ENCODE measurements at places on chromosomes 5 and 9.
A peak's percentile ranks its signal among the peaks of the same experiment; 100 is the strongest.

GRCh38 chr9:33202552-33203201 is 35.5 kb upstream of the B4GALT1 start:
- DNase-seq = no peak

GRCh38 chr5:15763754-15764153 is 263.8 kb downstream of the FBXL7 start:
- peak; percentile 81 for DNase-seq

- no peak for DNase-seq
Measured at GRCh38 chr5:114789773-114790402, 379.8 kb downstream of the TRIM36 start.

GRCh38 chr5:168734620-168735300 is 155.6 kb upstream of the PANK3 start:
- no peak for DNase-seq

DNA sequence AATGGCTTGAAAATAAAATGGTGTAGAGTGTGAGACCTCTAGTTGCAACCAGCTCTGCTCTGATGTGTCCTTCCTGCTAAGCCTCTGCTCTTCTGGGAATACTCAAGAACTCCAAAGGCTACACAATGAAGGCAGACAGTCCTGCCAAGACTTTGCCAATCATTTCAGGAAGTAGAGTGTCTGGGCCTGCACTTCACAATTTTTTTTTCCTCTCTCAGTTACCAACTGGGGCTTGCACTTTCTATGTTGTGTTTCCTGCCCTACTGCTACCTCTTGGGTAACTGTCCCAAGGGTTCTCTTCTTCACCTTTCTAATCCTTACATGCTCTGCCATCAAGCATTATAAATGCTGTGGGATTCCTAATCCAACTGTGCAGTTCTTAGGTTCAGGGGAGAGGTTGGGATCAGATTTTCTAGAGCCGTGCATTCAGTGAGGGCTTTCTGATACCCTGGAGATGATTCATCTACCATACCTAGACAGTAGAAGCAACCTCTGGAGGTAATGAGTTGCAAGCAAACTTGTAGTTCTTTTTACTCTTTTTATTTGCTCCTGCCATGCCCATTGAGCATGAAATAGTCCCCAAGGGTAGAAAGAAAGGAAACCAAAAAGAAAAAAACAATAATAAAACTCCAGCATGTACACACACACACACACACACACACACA is 365.9 kb downstream of the MLLT3 start:
- no peak for DNase-seq

DNA sequence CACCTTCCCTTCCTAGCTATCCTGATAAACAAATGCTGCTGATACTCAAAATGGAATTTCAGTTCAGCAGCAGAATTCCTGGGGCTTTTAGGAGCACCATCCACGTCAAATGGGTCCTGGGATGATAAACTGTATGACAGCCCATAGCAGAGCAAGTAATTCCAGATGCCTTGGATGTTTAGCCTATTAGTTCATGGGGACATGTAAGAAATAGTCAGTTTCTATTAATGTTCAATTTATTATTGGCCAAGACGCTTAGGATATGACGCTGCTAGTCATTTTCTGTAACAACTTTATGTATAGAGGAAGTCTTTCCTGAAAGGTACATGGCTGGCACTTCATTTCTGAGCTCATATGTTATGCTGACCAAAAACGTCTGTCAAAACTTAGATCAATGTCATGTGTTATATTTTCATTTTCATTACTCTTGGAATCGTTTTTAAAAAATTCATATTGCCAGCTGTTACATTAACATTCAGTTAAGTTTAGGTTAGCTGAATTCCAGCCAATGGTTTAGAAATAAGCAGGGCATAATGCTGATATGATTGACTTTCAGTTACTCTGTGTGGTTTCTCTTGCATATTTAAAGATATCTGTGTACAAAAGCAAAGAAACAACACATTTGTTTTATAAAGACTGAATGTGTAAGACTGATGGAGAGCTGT is 243.8 kb downstream of the CSNK1G3 start:
- peak; percentile 59 for DNase-seq

- DNase-seq = peak; percentile 81
Measured at GRCh38 chr5:150175536-150175935, 9.0 kb downstream of the CDX1 start.

- no peak for DNase-seq
Measured at GRCh38 chr5:120567921-120568320, 103.8 kb downstream of the PRR16 start.

Measured in islet precursor cell (in vitro differentiated cells).